CD4-positive, alpha-beta T cell (primary cell): ENCODE measurements at places on chromosomes 5 and 9.

GRCh38 chr9:23556459-23556858 is 269.6 kb downstream of the ELAVL2 start:
- DNase-seq, result no peak

DNA sequence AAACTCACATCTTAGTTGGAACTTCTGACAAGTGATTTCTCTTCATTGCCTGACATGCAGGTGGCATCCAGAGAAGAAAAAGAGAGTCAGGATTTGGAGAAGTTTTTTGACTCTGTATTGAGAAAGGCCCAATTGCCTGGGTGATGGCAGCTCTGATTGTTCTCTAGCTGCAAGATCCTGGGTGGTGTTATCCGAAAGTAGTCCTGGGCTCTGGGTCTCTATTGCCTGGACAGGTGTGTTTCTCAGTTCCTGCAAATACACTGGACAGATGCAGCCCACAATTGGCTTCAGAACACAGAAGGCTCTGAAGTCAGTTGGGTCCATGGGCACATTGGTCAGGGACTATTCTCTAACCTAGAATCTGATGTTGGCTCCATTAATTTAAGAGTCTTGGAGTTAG is 67.4 kb downstream of the RGS3 start:
- DNase-seq, result no peak

DNA sequence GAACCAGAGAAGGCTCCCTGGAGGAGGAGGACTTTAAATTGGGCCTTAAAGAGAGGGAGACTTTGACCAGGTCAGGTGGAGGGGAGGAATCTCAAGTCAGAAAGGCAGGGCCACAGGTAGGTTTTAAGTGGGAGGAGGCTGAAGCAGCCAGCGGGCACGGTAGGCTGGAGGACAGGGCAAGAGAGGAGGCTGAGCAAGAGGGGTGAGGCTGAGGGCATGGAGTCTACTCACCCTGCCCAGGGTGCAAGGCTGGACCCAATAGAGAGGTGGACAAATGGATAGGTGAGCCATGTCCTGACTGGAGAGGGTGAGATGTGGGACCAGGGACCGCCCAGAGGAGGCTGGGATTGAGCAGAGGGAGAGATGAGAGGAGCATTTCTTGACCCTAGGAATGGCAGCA is 25.6 kb upstream of the TRIM14 start:
- no peak for DNase-seq

- no peak for DNase-seq
Observed at GRCh38 chr5:169873642-169874041, 106.7 kb downstream of the INSYN2B start.

DNA sequence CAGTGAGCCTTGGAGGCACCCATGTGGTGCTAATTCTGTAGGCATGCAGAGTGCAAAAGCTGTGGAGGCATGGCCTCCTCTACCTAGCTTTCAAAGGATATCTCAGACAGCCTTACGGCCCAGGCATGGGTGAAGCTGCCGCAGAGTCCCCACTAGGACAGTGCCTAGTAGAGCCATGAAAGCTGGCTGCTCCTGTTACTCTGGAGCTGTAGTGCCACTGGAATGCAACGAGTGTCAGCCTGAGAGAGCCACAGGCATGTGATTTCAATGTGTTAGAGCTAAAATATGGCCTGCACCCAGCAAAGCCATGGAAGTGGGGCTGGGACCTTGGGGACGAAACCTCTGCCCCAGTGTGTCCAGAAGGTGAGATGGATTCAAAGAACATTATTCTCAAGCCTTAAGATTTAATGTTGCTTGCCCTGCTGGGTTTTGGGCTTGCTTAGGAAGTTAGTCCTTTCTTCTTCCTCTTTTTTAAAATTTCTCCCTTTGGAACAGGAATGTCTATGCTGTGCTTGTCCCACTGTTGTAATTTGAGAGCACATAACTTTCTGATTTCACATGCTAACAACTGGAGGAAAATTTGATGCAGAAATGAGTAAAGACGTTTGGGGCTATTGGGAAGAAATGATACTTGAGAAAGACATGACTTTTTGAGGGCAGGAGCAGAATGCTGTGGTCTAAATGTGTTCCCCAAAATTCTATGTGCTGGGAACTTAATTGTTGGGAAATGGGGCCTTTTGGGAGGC is 298.4 kb downstream of the PSAT1 start:
- no peak for DNase-seq

DNA sequence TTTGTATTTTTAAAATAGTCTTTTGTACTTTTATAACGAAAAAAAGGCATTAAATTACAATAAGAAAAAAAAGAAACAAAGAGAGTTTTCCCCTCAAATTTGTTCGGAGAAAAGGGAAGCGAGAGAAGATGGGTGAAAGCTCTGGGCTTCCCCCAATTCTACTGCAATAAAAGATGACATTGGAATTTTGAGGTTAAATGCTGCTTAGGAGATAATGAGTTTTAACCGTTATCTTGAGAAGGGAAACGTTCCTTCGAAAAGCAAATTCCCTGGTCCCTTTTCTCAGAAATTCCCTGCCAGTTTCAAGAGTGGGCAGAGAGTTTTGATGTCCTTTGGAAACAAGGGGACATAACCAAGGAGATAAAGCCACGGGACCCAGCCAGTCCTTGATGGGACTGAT is 18.4 kb upstream of the ERGIC1 start:
- no peak for DNase-seq

- no peak for DNase-seq
Observed at GRCh38 chr9:94767331-94768072, 41.0 kb downstream of the AOPEP start.

DNA sequence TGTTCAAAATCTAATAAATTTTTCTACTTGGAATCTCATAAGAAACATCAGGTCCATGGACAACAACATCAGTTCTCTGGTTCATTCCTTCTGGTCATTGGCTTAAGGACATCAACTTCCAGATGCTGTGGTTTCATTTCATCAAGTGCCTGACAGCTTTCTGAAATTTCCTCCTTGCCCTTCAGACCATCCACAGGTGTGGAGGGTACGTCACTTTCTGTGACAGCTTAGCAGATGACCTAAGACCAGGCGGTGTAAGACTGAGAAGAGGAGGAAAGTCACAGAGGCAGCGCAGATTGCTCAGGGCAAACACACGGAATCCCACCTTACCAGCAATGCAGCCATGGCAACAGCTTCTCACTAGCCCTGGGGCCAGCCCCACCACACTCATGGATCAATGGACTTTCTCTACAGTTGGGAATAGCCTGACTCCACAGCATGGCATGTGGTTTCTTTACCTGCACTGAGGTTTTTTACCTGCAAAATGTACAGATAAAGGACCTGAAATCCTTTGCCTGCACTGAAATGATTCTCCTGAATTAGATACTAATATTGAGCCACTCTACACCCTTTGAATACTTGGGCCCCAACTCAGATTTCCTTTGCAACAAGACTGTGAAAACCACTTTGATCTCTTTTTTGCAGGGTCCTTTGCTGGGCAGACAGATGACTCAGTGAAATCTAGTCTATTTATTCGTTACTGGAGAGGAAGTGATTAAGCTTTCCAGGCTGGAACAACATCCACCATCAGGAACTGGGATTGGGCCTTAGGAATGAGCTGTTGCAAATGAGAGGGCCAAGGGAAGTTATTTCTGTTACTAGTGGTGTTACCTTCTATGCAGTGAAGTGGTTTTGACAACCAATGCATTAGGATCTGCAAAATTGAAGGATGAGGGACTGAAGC is 26.9 kb downstream of the TICAM2 start:
- DNase-seq, result no peak

GRCh38 chr9:100368672-100369071 is 15.9 kb upstream of the TEX10 start:
- no peak for DNase-seq

GRCh38 chr5:170405817-170406216 is 16.6 kb upstream of the KCNMB1 start:
- DNase-seq, result no peak

- DNase-seq, result no peak
Observed at GRCh38 chr9:28190981-28191380, 617.7 kb upstream of the C9orf72 start.

GRCh38 chr5:17174965-17175364 is 42.5 kb upstream of the BASP1 start:
- no peak for DNase-seq

DNA sequence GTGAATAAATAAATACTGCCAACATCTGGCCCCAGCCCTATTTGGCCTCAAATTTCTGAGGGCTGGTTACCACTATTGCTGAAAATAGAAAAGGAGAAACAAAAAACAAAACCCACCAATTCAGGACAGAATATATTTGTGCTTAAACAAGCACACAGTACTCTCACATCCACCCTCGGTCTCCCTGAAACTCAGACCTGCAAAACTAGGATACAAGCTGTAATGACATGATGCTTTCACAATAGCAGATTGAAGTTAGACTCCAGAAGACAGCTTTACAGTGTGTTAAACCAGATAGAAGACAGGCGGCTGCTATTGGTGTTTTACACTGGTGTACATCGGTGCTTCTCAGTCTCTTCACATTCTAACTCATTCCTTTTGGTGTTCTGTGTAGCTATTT is 214.9 kb upstream of the DMRT1 start:
- no peak for DNase-seq

DNA sequence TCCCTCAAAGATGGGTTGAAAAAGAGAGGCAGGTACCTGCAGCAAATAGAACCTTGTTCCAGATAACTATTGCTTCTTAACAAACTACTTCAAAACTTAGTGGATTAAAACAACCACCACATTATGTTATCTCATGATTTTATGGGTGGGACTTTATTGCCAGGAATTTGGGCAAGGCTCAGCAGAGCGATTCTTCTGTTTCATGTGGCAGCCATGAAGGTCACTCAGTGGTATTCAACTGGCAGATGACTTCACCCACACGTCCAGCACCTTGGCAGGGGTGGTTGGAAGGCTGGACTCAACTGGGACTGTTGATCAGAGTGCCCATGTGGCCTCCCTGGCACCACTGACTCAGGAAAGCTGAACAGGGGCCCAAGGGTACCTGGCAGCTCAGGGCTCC is 112.0 kb downstream of the HSD17B3 start:
- DNase-seq, result no peak

- no peak for DNase-seq
Observed at GRCh38 chr5:77632526-77633206, 5.8 kb downstream of the OTP start.

GRCh38 chr9:33506626-33507370 is 17.3 kb upstream of the ANKRD18B start:
- DNase-seq, result no peak

DNA sequence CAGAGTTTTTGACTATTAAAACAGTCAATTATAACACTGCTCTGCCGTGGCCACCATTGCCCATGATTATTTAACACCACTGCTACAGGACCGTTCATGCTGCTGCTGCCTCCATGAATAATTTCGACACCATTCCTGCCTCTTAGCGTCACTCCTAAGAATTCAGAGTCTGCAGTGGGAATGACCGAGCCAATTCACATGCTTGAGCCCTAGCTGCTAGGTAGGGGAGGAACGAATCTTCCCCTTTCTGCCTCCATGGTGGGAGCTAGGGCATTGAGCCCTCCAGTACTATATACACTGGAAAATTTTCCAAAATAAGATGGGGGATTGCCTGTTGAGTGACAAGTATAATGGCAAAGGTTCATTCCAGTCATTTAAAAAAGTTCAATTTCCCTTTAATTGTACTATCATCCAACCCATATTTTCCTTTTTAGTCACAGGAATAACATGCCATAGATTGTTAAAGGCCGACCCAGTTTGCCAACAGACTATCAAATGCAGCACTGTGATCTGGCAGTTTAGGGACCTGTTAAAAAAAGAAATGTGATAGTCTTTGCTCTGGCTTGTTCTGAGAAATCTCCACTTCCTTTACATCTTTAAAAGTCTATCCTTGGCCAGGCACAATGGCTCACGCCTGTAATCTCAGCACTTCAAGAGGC is 13.5 kb upstream of the B4GALT1 start:
- no peak for DNase-seq

GRCh38 chr5:74240783-74241750 is 399.5 kb downstream of the ENC1 start:
- no peak for DNase-seq

DNA sequence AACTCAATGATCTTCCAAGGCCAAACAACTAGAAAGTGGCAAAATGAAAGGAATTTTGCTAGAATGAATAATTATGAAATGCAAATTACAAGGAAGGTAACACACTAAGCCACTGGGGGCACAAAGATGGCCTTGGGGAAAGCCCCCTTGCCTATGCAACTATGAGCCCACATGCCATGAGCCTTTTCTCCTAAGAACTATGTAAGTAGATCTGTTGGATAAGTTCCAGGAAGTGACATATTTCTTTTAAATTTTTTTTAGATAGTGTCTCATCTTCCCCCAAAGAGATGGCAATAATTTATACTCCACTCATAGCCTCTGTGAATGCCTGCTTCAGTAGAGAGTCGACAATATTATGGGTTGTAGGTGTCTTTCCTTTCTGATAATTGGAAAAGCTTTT is 257.8 kb downstream of the AUH start:
- no peak for DNase-seq

GRCh38 chr5:34817558-34818351 is 21.2 kb upstream of the TTC23L start:
- no peak for DNase-seq

DNA sequence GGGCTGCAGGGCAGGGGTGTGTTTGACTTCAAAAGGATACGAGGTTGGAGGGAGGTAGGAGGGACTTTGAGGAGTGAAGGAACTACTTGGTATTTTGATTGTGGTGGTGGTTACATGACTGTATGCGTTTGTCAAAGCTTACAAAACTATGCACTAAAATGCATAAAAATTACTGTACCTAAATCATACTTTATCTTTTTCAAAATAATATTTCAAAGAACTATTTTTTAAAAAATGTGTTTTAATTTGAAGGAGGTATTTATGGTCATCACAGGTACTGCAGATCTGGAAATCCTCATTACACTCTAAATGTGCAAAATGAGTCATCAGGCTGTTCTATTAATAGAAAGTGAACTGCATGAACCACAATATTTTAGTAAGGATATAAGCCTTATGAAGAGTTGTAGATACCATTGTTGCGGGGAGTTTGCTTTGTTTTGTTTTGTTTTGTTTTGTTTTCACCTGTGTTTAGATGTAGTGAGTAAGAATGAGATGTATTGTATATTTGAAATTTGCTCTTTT is 116.9 kb downstream of the ARRDC3 start:
- DNase-seq, result no peak

DNA sequence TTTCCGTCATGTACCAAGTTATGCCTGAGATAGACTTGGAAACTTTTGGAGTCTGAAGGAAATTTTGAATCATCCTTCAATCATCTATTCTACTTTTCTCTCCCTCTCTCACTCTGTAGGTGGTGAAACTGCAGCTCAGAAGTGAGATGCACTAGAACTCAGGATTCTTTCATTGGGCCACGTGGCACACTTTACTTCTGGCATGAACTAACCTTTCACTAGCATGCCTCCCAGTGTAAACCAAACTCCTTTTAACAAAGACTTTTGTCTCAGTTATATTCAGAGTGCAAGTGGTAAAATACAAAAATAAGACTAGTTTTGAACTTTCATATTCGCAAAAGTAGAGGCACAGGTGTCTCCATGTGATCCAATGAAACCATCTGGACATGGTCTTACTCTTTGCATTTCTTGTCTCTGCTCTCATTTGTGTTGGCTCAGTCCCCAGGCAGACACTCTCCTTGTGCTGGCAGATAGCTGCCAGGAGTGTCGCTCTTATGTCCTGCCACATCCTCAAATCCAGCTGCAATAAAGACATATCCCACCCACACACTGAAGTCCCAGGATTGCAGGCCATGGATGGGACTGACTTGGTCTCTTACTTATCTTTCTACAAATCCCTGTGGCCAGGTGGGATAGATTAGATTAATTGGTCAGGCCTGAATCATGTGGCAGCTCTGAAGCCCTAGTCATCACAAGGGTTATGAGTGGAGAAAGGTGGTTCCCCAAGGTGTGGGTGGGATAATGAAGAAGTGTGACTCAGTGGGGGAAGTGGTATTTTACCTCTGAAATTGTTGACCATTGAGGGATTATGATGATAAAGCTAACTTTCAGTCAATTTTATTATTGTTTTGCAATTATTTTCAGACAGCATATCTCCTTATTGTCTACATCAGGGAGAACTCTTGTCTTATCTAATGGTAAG is 267.5 kb downstream of the GABRB2 start:
- no peak for DNase-seq
